GOT3 (cell line): ENCODE measurements at places on chromosomes 3 and 15.

DNA sequence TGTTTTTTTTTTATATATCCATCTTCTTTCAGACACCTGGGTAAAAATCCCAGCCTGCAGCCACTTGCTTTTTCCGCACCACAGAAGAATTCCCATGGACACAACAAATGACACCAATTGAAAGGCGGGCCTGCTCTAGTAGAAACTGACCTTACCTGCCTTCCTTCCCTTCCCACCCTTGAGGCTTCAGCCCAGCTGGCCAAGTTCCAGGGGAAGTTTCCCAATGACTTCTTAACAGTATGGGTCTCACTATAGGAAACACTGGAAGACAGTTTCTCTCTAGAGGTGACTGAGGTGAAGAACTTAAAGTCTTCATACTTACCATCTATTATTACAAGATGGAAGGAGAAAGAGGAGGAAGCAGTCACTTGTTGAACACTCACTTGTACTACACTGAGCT is 714.2 kb upstream of the NR2F2 start:
- no peak for DNase-seq

DNA sequence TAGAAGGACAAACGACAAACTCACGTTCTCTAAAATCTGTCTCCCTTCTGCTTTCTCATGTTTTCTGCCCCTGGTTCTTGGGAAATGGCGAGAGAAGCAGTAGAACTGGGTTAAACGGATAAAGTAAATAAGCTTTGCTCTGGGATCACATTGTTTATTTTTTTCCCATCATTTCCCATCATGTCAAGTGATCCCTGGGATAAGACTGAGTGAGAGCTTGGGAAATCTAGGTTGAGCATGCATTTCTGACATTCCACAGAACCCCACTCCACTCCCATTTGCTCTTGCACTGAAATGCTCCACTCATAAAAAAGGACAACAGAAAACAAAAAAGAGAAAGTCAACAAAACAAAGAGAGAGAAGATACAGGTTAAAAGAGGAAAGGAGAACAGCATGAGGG is 69.1 kb downstream of the SEMA6D start:
- DNase-seq, result no peak

- DNase-seq, result no peak
Measured at GRCh38 chr15:60250316-60250715, 147.5 kb downstream of the ANXA2 start.

DNA sequence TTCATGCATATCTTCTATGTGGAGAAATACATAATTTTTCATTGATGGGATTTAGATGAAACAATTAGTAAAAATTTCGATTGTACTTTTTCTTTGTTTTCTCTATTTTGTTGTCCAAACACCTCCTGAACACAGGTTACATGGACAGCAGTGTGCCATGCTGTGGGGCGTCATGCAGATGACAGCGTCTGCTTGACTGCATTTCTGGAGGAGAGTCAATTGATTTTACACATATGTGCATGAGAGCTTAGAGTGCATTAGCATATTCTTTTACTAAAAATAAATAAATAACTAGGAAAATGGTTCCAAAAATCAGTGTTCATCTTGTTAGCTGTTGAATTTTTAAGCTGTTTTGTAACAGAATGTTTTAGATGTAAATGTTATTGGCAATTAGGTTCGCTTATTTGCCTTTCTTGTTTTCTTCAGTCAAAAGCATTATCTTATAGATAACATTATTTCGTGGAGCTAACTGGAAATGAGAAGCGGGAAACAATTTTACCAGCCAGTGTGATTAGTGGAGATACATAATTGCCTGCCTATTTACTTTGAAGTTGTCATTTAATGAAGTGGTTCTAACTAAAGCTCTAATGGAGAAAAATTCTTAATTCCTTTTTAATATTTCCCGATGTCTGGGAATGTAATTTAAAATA is 82.7 kb upstream of the VGLL3 start:
- no peak for DNase-seq

DNA sequence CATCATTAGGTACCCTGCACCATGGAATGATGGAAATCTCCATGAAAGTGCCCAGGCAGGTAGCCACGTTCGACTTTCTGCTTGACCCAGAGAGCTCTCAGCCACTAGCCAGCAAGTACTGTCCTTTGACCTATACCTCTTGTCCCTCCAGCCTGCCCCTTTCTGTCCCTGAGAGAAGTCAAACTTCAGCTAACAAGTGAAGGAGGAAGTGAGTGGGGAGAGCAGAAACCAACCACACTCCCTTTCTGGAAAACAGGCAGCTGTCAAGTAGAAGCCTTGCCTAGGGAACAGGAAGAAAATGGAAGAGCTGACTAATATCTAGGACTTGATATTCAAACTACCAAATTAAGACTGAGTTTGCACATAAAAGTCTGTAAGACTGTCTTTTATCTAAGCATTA is 30.3 kb upstream of the FSTL1 start:
- no peak for DNase-seq

- no peak for DNase-seq
Measured at GRCh38 chr3:150515210-150515609, 31.1 kb downstream of the SERP1 start.

GRCh38 chr3:158100681-158101080 is 5.5 kb downstream of the SHOX2 start:
- DNase-seq, result no peak

- no peak for DNase-seq
Measured at GRCh38 chr3:58824285-58824684, 157.7 kb upstream of the FAM3D start.

GRCh38 chr3:50466177-50466576 is 37.3 kb downstream of the CACNA2D2 start:
- DNase-seq, result no peak

GRCh38 chr3:114356066-114356465 is 62.2 kb downstream of the TIGIT start:
- no peak for DNase-seq

DNA sequence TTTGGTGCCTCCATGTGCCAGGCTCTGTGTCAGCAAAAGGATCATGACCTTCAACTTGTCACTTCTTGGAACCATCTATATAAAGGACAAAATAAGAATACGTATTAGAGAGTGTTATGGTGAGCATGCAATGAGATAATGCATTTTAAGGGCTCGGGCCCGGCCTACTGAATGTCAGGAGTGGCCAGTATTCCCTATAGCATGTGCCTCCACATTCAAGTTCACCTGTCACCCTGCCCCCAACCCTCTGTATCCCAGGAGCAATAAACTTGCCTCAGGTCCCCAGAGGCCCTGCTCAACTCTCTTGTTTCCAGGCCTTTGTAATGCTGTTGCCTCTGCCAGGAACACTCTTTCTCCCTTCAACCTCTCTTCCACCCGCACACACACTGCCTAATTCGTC is 90.2 kb upstream of the SLC6A11 start:
- no peak for DNase-seq

GRCh38 chr3:124441766-124442165 is 288.5 kb upstream of the UMPS start:
- DNase-seq, result no peak

DNA sequence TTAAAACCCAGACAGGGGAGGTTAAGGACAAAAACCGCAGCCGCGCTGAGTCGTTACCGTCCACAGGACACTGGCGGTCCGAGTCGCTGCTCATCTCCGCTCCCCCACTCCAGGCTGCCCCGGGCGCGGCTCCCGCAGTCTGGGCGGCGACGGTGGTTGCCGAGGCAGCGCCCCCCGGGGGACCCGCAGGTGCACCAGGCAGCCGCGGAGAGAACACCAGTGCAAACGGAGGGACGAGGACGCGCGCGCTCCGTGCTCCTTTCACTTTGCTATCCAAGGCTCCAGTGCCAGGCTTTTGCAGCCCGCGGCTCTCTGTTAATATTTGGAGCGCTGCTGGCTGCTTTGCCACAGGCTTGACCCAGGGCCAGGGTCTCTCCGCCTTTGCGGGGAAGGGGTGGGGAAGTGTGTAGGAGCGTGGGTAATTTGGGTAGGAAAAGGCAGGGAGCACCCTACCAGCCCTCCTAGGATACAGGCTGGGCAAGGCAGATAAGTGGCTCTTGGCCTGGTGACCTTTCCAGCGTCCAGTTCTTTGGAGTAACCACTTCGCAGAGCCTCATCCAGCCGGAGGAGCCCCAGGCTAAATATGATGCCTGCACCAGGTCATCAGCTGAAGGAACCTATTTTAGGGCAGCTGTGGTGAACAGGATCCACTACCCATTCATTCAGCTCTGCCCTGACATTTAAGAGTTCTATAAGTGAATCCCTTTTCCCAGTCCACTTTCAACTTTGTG is at the start of gene GADL1:
GADL1 (minus strand) TSS at position 141 of the 731 bp plus-strand sequence; CDS start at position 94, 47 bp downstream.
- DNase-seq, result no peak

GRCh38 chr3:138173769-138174420 is 826 bp downstream of the DBR1 start:
- DNase-seq, result no peak
